ENCODE measurements at places on chromosomes 5 and 9.

DNA sequence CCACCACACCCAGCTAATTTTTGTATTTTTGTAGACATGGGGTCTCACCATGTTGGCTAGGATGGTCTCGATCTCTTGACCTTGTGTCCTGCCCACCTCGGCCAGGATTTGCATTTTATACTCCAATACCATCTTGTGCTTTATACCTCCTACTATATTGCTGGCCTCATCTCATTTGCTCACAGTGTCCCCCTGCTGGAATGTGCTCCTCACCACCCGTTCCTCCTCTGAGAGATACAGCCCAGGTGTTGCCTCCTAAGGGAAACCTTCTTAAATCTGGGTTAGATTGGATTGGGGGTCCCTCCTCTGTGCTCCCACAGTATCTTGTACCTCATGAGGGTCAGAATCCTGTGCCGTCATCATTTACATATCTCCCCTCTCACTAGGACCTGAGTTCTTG is 131.7 kb downstream of the PAPPA start:
- DNase-seq = no peak

GRCh38 chr5:132510076-132510475 is 19.5 kb upstream of the IRF1 start:
- DNase-seq = no peak

DNA sequence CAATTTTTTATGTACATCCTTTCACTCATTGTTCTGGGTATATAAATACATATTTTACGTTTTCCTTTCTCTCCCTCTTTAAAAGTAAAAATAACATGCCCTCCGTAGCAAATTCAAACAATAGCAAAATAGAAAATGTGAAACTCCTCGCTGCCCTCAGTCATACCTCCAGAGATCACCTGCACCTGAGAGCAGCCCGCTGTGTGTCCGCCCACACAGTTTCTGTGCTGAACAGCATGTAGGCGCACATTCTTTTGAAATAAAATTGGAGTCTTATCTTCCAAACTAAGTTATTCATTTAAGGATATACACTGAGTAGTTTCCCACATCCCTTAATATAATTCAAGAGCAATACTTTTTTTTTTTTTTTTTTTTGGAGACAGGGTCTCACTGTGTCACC is 255.7 kb downstream of the AOPEP start:
- no peak for DNase-seq

DNA sequence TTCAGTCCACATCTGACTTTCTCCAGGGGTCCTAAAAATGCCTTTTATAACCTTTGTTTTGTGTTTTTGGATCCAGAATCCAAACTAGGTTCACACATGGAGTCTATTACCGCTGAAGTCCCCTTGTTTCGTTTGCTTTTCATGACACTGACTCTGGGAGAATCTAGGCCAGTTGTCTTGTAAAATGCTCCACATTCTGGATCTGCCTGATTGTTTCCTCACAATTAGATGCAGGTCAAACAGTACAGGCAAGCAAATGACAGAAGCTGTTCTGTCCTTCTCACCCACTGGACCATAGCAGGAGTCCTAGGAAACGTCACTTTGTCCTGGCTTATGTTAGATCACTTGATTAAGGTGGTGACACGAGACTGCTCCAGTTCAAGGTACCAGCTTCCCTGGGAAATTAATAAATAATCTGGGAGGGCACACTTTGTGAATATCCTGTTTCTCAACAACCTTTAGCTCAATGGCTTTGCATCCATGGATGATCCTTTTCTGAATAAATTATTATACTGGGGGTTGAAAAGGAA is 34.1 kb downstream of the FABP6 start:
- peak; percentile 44 for DNase-seq

DNA sequence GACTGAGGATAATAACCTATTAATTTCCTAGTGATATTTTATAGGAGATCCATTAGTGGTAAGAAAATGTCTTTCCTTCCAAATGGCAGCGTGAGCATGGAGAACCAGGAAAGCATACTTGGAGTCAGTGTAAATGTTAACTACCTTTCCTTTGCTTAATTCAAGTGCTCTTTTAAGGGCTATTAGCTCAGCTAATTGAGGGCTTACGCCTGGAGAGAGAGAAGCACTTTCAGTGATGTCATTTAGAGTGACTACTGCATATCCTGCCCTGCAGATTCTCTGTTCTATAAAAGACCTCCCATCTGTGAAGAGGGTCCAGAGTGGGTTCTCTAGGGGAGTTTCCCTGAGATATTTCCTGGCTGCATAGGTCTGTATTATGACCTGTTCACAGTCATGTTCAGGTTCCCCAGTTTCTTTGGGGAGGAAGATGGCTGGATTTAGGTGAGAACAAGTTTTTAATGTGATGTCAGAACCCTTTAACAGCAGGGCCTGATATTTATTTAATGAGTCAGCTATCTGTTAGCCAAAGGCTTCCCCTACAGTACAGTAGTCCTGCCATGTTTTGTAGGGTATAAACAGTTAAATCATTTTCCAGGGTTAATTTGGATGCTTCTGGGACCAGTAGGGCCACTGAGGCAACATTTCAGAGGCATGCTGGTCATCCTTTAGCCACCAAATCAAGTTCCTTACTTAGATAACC is 89.6 kb downstream of the TRIM36 start:
- DNase-seq = no peak

- DNase-seq = peak; percentile 29
Measured at GRCh38 chr5:45038366-45038987, 229.7 kb downstream of the MRPS30 start.

GRCh38 chr5:172531704-172532026 is 77.3 kb upstream of the SH3PXD2B start:
- no peak for DNase-seq

DNA sequence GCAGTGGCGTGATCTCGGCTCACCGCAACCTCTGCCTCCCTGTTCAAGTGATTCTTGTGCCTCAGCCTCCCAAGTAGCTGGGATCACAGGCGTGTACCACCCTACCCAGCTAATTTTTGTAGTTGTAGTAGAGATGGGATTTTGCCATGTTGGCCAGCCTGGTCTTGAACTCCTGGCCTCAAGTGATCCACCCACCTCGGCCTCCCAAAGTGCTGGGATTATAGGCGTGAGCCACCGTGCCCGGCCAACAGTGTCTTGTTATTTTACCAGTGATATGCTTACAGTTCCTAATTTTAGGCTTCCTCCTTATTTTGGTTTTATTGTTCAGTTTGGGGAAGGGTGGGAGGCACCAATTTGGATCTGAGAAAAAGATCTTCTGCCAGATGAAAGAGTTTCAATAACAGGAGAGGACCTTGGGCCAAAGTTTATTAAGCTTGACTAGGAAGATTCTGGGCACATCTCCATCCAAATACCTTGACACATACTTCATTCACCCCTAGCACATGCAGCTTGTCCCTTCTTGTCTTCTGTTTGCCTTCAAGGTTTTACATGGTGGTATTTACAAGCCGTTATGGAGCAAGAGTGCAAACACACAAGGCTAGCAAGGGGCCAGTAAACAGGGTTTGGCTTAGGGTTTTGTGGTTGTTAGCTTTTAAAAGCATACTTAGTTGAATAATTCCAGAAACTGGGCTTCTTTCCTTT is 168.1 kb upstream of the DMRT1 start:
- DNase-seq = no peak

All from muscle of leg (tissue), 16 donors.